Globus pallidus (tissue), 1 donor: ENCODE measurements at places on chromosomes 13 and 19.

DNA sequence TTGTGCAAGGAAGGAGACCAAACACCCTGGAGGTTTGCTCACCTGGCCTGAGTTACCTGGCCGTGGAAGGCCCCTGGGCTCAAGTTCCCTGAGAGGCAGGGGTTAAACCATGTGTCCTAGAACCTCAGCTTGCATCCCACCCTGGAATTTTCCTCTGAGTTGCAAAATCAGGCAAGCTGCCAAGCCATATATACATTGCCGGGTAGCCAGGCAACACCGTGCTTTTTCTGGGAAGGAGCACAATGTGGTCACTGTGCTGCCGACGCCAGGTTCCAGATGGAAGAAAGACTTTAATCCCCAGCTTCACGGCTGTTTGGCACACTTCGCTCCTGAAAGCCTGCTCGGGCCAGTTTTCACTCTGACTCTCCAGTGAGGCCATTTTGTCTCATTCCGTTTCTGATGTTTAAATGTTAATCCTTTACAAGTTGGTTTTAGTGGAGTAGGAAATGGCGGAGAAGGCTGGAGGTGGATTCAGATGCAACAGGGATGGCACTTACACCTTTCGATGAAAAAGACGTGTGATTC is 60.1 kb upstream of the PEG3 start:
- no peak for DNase-seq

DNA sequence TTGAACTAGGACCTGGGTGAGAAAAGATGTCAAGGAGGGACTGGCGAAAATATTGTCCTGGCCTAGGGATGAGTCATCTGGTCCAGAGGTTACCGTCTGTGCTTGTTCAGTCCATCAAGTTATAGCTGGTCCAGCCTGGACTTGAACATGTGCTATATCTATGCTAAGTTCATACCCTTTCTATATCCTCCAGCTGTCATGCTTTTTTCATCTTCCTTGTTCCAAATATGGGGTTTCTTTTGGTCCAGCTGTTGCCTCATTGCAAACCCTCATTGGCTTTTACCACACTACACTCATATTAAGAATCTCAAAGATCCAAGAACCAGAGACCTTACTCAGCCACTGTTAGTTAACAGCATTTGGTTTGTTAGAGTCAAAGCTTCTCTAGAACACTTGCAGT is 19.1 kb upstream of the KLF12 start:
- DNase-seq: no peak

DNA sequence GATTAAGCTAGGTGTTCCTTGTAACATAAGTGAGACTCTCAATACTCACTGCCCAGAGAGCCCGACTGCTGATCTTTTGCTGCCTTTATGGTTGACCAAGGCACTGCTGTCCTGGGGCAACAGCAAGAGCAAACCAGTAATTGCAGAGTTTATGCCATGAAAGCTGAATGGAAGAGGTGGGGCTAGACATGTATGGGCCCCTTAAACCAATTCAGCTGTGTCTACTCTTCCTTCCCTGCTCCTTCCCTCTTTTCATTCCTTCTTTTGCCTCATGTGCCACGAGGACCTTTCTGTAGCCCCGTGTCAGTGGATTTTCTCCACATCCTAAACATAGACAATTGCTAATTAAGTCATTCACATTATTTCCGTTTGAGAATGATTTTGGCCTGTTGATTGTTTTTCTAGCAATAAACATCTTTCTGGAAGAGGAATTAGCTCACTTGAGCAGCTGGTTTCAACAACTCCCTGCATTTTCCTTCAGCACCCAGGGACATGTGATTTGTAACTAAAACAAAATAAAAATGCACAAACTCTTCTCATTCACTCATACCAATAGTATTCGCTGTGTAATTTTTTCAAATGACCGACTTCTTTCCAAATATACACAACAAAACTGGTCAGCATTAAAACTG is 40.5 kb downstream of the RAP2A start:
- no peak for DNase-seq

GRCh38 chr13:41562541-41563178 is 105.3 kb downstream of the RGCC start:
- DNase-seq: peak; percentile 80

- no peak for DNase-seq
Measured at GRCh38 chr13:64925284-64925683, 2304.9 kb downstream of the PCDH9 start.

DNA sequence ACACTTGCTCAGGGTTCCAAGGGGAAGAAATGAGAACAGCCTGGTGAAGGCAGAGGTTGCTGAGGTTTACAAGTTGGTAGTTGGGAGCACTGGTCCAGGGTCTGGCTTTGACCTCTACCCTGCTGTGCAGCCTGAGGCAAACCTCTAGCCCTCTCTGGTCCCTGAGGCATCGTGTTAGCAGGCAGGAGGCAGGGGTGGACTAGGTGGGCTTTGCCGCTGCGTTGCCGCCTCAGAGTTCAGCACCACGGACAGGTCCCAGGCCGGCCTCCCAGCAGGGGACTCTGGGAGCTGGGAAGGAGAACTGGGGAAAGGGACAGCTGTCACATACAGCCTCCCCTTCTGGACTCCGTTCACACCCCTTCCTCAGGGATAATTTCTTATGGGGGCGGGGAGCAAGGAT is 3.1 kb downstream of the NCAN start:
- DNase-seq: no peak

DNA sequence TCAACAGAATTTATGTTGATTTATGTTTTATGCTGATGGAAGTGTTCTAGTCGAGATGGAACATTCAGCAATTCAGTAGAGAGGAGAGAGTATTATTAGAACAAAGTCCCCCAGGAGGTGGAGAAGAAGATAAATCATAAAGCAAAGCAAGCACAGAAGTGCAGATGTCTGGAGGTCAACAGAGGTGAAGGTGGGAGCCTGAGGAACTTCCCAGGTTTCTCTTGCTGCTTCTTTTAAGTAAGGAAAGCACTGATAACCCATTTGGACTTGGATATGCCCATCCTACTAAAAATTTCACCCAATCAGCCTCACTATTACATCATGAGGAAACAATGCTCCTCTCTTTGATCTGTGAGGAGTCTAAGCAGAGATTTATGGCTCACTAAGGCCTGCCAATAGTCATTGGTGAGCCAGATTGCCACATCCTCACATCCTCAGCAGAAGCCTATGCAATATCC is 98.8 kb downstream of the EPSTI1 start:
- no peak for DNase-seq

GRCh38 chr19:14343286-14343685 is 38.0 kb upstream of the ADGRE5 start:
- DNase-seq: no peak

- DNase-seq: no peak
Measured at GRCh38 chr13:84136582-84136981, 254.3 kb upstream of the SLITRK1 start.

GRCh38 chr13:44429311-44429710 is 55.7 kb downstream of the SERP2 start:
- DNase-seq: no peak

DNA sequence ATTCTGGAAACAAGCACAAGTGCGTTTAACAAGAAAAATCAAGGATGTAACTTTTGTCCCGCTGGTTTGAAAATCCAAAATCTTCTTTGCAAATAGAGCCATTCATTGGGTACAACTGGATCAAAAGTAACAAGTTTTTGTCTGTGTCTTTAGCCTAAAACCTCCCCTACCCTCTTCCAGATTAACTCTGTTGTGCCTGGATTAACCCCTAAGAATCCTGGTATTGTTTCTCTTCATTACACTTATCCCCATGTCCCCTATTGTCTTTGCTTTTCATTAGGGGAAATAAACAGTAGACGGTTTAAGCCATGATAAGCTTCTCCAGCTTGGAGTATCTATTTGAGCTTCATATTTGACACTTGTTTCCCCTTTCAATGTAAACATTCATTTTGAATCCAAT is 242.1 kb upstream of the ARGLU1 start:
- DNase-seq: no peak

DNA sequence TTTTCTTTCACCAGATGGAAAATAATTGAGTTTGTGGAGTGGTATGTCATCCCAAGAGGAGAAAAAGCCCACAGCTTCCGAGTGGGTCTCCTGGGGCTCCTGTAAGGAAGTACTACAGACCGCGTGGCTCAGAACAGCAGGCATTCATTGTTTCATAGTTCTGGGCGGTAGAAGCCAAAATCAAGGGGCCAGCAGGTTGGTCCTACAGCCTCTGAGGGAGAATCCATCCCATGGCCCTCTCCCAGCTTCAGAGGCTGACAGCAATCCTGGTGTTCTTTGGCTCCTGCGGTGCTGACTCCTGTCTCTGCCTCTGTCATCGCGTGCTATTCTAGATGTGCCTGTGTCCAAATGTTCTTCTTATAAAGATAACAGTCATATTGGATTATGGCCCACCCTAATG is 362.6 kb downstream of the FGF14 start:
- no peak for DNase-seq
